ENCODE measurements at places on chromosomes 4 and X.

- no peak for DNase-seq
Observed at GRCh38 chrX:130100180-130100579, 10.1 kb downstream of the ELF4 start.

DNA sequence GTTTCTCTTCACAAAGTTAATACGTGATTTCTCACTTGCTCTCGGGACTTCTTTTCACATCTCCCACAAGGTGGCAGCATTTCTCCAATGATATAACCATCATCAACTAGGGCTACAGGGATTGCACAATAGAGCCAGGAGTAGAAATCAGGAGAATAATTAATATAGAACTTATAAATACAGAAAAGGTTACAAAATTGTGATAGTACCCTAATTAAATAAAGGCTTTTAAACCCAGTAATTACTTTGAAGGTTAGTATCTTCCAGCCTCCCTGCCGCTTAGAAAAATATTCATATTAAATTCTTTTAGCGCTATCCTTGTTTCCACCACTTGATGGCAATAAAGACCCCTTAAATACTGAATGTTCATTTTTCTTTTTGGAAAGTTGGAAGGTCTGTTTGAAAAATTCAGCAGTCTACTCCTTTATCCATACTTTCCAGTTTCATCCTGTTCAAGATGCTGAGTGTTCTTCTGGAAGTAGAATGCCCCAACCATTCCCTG lies 65.8 kb downstream of the RASGEF1B start:
- DNase-seq, result peak; percentile 32

GRCh38 chr4:147326591-147326990 lies 154.3 kb upstream of the EDNRA start:
- DNase-seq, result no peak

DNA sequence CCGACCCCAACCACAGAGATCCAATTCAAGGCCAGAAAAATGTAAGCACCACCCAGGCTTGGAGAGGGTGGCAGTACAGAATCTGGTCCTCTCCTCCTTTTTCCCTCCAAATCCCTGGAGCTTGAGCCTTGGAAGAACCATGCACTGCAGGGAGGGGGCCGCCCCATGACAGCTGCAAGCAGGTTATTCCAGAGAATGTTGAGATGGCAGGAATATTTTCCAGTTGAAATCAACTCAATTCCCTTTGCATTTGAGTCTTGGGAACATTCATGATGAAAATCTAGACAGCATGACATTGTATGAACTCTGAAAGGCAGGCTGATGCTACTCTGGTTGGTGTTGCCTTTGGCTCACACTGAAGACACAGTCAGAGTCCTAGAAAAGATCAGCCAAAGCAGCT lies 386.6 kb upstream of the FGF16 start:
- no peak for DNase-seq

DNA sequence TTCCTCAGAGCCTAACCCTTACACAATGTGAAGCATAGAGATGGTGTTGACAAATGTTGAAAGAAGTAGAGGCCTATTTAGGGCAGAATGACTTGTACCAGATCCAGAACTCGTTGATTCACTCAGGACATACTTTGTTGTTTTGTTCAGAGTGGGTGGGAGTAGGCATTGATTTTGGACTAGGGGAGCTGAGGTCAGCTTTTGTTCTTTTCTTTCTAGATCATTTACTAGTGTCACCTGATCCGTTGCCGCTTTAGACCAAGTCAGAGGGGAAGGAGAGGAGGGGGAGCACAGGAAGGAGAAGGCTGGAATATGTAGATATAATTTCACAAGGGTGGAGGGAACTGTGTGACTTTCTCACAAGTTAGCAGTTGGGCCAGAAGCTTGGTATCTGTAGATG lies 282.4 kb upstream of the GPC4 start:
- no peak for DNase-seq

DNA sequence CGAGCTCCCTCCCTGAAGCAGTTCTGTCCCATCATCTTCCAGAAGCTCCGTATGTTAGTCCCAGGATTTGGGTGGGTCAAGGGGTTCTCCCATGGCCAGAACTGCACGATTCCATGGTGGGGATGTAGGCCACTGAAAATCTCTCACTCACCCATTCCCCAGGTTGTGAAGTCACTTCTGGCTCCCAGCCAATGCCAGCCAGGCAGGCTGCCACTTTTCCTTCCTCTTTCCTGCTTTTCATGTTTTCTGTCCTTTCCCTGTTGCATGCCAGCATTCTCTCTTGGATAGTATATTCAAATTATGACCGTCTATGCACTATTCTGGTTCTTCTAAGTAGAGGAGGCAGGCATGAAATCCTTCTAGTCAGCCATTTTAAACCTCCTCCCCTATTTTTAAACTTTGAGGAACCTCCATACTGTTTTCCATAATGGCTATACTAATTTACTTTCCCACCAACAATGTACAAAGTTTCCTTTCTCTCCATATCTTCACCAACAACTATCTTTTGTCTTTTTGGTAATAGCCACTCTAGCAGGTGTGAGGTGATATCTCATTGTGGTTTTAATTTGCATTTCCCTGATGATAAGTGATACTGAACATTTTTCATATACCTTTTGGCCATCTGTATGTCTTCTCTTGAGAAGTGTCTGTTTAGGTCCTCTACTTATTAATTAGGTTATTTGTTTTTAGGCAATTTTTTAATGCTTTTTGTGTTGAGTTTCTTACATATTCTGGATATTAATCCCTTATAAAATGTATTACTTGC lies 182.1 kb upstream of the TET2 start:
- DNase-seq, result no peak

- DNase-seq, result peak; percentile 22
Observed at GRCh38 chr4:47913861-47914219, 543 bp downstream of the NFXL1 start.

GRCh38 chrX:21989384-21989783 lies 42.7 kb upstream of the PHEX start:
- no peak for DNase-seq

GRCh38 chr4:172207886-172208285 lies 394.7 kb downstream of the GALNTL6 start:
- DNase-seq, result no peak

- peak; percentile 4 for DNase-seq
Observed at GRCh38 chr4:130563185-130563888, 1467.4 kb downstream of the C4orf33 start.

DNA sequence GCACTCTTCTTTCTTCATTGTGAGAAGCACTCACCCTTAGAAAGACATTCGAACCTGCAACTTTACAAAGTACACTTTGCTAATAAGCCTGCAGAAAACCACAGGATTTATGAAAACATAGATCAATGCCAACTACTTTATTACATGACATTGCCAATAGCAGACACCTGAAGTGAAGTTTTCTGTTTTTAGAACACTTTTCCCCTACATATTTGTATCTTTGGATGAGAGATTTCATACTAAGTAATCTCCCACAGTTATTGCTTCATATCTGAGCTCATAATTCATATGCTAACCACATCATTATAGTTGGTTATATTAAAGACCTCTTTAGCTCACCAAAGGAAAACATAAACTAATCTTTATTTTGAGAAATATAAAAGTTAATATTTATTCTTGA lies 276.5 kb upstream of the CTSO start:
- no peak for DNase-seq

- no peak for DNase-seq
Observed at GRCh38 chr4:9927341-9928007, 93.8 kb downstream of the SLC2A9 start.

DNA sequence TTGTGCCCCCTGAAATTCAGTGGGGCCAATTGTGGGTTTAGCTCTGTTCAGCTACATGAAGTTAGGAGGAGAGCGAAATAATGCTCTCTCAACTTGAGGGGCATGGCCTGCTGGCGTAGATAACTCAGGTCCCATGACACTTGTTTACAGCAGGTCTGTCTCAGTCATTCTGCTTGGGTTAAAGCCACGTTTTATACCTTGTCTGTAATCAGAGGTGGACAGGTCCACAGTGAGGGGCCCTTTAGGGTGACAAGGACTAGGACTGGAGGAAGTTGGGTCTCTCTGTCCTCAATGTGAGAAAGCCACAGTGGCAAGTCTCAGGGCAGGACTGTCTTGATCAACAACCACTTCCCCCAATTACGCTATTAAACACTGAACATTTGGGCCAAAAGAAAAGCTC lies 49.0 kb downstream of the PDHA1 start:
- no peak for DNase-seq

GRCh38 chr4:88597970-88598660 lies 5.8 kb downstream of the HERC3 start:
- DNase-seq, result no peak

- no peak for DNase-seq
Observed at GRCh38 chr4:30763321-30763727, 43.2 kb downstream of the PCDH7 start.

- DNase-seq, result peak; percentile 2
Observed at GRCh38 chr4:84046551-84046950, 452.5 kb downstream of the NKX6-1 start.

DNA sequence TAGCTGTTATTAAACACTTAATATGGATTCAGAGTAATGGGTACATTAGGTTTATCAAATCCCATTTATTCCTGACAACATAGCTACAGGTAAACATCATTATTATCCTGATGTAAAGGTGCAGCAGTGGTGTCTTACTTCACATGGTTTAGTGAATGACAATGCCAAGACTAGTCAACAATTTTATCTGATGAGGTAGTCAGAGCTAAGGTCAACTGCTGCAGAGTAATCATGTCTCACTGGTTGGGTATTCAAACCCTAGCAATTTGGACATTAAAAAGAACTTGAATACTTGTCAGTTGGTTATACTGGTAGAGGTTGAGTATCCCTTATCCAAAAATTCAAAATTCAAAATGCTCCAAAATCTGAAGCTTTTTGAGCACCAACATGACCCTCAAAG lies 117.6 kb downstream of the MAB21L2 start:
- no peak for DNase-seq

DNA sequence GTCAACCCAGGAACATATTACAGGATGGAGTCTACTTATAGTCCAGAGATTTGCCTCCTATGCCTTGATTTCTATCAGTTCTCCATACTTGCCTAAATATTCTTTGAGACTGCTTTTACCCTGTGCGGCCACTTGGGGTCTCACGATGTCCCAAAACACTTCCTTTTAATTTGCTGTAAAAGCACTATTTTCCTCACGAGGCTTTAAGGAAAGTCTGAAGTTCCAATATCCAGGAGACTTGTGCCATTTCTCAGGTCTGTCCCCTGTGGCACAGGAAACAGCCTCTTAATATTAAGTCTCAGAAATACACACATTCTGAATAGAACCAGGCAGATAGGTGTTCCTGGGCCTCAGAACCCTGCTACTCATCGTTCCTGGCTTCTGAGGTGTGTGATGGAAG lies 142.9 kb downstream of the TMEM164 start:
- no peak for DNase-seq

DNA sequence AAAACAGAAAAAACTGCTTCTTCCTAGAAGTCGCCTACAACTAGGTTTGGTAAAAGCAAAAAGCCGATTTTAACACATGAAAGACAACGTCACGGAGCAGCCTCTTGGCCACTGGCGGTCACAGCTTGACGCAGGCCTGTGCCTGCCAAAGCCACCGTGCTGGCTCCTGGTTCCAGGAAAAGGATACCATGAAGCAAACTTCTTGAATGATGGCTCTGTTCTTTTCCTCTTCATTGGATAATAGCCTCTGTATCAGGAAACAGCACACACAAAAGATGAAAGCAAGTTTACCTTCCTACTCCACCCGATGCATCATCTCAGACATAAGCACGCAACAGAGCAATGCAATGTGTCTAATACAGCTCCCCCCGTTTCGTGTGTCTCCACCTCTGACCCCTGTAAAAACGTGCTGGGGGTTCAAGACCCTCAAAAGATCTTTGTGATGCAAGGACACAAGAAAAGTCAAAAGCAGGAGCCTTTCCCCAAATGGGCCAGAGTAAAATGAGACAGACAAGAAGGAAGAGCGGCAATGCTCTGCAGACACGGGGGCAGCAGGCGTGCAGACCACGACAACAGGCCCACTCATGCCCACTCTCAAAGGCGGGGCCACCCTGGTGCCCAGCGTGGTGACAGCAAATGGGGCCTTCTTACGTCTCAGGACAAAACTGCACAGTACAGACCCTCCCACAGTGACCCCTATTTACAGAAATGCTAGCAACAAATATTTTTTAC lies 19.4 kb downstream of the GAK start:
- DNase-seq, result no peak

- DNase-seq, result no peak
Observed at GRCh38 chr4:77432717-77433417, 172.8 kb upstream of the CXCL13 start.

GRCh38 chr4:8409264-8410065 lies 31.1 kb downstream of the ACOX3 start:
- no peak for DNase-seq

GRCh38 chr4:152150214-152150613 lies 385.7 kb downstream of the FBXW7 start:
- DNase-seq, result no peak

DNA sequence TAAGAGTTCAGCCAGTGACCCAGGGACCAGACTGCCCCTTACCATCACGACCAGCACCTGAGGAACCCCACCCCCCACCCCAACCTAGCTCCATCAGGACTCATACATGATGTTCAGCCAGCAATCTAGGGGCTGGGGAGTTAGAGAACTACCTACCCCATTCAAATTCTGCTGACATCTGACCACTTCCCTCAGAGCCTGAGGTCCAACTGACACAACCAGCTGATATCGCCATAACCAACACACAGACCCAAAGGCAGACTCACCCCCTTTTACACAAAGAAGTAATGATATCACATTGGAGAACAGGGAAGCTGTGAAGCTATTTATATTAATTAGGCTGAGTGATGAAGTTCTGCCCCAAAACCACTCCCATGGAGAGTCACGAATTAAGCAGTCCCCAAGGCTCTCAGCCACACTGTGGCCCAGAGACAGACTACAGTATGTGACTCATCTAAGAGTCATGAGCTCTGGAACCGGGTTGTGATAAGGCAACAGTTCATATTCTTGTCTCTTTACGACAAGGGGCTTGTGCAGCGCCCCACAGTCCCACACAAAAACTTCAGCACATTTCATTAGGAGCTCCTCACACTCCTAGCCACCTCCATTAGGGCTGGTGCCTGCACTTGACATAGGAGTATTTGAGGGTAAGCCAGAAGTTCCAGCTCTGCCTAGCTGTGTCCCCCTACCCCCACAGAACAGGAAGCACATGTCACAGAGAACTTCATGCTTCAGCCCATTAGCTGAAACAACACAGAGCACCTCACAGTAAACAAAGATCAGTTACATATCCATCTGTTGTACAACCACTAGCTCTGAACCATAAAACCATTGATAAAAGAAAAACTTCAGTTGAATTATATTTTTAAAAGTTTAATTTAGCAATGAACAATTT lies 184.7 kb upstream of the ZCCHC13 start:
- DNase-seq, result no peak

GRCh38 chr4:82428526-82428968 lies 1.7 kb downstream of the HNRNPDL start:
- DNase-seq, result no peak

DNA sequence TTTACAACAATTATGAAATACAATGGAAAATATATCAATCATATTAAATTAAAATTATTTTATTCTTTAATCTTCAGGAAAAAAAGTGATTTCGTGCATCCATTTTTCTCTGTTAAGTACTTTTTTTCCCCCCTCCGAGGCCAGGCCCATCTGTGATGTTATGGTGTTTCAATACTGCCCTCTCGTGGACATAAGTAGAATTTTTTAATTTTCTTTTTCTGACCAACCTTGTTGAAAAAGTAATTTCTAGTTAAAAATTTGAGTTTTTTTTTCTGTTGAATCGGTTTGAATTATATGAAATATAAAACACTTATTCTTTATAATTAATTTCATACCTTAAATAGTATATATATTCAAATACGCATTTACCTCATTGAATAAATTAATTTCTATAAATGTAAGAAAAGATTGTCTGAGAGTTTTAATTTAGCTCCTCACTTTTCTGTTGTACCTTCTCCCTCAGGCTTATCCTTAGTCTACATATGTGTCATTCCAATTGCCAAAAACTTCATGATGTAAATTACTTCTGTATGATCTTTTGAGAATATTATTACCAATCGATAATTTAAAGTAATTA lies 175.8 kb upstream of the TECRL start:
- peak; percentile 2 for DNase-seq

Measured in HuH-7 (cell line).